A172 (cell line): ENCODE measurements at places on chromosomes 1 and 21. TPM values are rescaled to one million over a fixed set of nuclear protein-coding genes. Genes with fewer than 3 reads are reported as not detected.

FCRLA gene
- 0.09 and 0.43 TPM in 2 replicates for total RNA-seq

DNA sequence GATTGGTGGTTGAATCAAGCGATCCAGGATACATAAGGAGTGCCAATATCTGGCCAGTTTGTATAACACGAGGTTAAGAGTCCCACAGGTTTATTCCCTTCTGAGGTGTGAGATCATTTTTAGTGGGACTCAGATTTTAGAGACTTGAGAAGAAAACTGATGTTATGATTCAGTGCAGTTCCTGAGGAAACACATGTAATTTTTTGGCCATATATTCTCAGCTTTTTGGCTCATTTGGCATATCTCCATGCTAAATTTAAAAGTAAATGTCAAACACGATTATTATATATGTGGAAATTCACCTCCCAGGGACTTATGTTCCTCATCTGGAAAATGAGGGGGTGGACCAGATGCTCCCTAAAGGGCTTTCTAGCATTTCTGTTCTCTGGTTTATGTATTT lies 39.2 kb upstream of the SERBP1 start:
- DNase-seq: no peak

DNA sequence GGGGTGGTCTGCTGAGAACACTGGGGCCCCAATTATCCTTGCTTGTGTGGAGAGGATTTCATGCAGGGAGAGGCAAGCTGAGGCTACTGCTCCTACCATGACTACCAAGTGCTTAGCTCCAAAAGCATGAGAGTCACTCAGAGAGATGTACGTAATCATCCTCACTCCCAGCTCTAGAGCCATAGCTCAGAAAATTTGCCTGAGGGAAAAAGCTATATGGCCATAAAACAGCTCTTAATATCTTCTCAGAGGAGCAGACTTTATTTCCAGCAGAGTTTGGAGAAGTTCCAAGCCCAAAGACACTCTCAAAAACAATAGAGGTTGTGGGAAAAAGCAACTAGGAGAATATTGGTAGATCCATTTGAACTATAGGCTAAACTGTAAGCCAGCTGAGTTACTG lies 106.4 kb upstream of the PBX1 start:
- no peak for DNase-seq

GRCh38 chr1:17834561-17835100 lies 79.5 kb downstream of the ACTL8 start:
- DNase-seq: no peak

GRCh38 chr1:119225265-119225664 lies 84.8 kb upstream of the WARS2 start:
- DNase-seq: no peak

CRNN gene
- not detected in 2 replicates for total RNA-seq

GRCh38 chr1:215793180-215793579 lies 226.1 kb downstream of the KCTD3 start:
- peak; percentile 68 for DNase-seq

DNA sequence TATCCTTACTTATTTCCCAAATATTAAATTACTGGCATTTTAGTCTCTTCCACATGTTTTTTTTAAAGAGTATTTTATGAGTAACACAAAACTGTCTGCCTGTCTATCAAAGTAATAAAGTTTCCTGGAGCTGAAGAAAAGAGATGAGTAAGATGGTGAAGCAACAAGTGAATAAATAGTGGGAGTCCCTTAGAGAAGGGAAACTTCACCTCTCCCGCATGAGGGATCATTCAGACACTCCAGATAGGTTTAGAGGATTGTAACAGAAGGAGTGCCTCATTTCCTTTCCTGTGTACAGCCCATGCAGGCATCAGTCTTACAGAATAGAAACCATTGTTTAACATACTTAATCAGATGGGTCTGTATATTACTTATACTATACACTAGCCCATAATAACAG lies 205.7 kb downstream of the USP25 start:
- no peak for DNase-seq

GRCh38 chr1:201153474-201154388 lies 543 bp downstream of the TMEM9 start:
- peak; percentile 51 for DNase-seq

DNA sequence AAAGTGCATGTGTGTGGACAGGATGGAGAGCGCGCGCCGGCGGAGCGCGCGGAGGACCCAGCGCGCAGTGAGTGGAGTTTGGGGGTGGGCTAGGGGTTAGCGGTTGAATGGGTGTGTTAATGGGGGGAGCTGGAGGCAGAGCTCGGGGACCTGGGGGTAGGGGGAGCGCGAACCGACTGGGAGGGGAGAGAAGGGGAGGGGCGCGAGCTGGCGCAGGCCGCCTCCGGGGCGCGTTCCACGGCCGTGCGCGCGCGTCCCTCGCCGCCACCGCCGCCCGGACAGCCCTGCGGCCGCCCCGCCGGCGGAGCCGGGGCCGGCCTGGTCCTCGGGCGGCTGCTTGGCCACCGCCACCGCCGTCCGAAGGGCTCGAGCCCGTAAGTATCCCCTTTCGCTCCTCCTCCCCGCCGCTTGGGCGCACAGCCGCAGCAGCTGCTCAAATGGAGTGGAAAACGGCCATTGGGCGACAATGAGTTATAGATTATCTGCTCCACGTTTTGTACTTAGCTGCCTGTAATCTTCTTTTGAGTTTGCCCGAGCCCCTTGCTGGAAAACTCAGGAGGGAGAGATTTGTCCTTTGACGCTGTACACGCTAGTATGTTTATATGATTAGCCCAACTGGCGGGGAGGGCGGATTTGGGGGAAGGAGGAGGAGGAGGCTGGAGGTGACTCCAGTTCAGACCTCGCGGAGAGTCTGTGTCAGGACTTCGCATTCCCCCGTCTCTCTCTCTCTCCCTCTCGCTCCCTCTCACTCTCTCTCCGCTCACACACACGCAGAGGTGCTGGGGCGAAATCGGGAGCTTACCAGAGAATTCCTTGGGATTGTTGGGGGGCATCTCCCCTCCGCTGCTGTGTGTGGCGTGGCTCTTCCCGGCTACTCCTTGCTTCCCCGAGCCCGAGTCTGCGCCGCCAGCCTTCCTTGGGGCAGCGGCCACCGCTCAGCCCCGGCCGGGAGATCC lies at the start of gene ADGRL2:
ADGRL2 (plus strand) TSS at position 240 of the 956 bp plus-strand sequence. CDS start 36,051 bp downstream, outside the sequence.
- DNase-seq: peak; percentile 80

DNA sequence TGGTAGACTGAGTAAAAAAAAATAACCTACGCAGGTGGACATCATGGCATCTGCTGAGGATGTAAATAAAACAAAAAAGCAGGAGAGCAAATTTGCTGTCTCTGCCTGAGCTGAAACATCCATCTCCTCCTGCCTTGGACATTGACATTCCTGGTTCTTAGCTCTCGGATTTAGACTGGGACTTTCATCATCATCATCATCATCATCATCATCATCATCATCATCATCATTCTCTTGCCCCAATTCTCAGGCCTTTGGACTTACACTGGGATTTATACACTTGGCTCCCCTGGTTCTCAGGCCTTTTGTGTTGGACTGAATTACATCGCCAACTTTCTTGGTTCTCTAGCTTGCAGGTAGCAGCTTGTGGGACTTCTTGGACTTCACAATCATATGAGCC lies 308.4 kb upstream of the BEND5 start:
- DNase-seq: no peak

PRRX1 gene
- total RNA-seq: 14.0 and 18.2 TPM in 2 replicates

- DNase-seq: no peak
These were observed 838 bp upstream of the DISP1 start for GRCh38 chr1:222813866-222814535.

CHD5 gene
- 0.98 TPM in 2 replicates for total RNA-seq

GRCh38 chr1:206472454-206472853 lies 2.2 kb downstream of the IKBKE start:
- peak; percentile 75 for DNase-seq

DNA sequence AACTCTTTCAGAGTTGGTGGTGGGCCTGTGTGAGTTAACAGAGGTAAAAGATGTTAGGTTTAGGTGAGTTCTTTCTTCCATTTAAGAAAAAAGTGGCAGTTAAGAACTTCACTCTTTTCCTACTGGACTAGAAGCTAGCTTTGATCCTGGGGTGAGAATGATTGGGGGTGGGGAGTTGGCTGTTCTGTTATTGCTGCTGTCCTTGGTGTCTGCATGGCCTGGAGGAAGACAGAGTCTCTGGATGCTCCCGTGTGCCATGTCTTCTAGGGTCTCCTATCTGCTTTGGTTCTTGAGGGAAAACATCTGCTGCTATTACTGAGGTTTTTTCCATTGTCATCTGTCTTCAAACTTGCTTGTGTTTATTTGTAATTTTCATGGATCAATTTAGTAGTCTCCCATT lies 275.7 kb downstream of the HLX start:
- no peak for DNase-seq

DNA sequence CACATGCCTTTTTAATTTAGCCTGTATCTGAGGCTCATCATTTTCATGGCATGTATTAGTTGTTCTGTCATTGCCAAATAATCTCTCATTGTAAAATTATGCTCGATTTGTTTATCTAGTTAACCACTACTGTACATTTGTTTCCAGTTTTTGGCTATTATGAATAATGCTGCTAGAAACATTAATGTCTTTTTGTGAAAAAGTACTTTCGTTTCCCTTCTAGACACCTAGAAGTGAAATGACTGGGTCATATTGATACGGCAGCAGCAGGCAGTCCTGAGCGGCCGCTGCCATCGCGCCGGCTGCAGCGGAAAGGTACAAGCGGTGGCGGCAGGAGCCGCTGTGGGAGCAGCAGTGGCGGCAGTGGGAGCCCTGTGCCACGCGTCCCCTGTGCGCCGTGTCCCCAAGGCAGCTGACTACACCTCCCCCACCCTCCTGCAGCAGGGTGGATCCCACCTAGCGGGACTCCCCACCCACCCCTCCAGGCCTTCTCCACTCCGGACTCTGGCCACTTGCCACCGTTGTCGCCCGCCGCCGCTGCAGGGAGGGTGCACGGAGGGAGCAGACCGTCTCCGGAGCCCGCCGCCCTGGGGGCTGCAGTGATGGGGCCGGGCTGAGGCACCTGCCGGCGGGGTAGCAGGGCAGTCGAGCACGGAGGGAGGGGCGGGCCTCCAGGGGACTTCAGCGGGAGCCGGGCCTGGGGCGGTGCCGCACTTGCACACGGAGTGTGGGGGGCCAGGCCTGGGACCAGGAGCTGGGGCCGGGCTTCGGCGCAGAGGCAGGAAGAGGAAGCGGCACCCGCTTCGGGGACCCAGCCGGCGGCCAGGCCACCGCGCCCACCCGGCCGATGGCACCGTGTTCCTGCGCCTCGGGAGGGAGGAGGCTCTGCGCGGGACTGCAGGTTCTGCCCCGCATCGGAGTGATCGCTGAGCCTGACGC lies 66.8 kb upstream of the RGS7 start:
- DNase-seq: peak; percentile 54

GRCh38 chr1:41122851-41123518 lies 101.5 kb upstream of the SLFNL1 start:
- peak; percentile 55 for DNase-seq

GRCh38 chr1:14693949-14694348 lies 95.5 kb downstream of the KAZN start:
- DNase-seq: no peak

GRCh38 chr1:81699234-81699633 lies 101.5 kb upstream of the ADGRL2 start:
- peak; percentile 47 for DNase-seq

DNA sequence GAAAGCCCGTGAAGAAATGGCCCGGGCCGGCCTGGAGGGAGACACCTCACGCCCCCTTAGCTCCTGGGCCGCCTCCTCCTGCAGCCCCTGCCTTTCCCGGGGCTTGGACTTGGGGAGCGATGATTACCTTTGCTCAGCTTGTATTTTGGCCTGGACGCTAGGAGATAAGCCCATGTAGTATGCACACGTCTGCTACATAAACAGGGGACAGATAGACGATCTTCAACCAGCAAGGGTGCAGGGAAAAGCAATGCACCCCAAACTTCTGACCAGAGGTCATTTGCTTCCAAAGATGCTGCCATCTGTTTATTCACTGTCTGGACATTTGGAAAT lies 936 bp downstream of the TP73 start:
- DNase-seq: no peak

- no peak for DNase-seq
These were observed 206.6 kb downstream of the URB2 start for GRCh38 chr1:229832695-229833094.

DNA sequence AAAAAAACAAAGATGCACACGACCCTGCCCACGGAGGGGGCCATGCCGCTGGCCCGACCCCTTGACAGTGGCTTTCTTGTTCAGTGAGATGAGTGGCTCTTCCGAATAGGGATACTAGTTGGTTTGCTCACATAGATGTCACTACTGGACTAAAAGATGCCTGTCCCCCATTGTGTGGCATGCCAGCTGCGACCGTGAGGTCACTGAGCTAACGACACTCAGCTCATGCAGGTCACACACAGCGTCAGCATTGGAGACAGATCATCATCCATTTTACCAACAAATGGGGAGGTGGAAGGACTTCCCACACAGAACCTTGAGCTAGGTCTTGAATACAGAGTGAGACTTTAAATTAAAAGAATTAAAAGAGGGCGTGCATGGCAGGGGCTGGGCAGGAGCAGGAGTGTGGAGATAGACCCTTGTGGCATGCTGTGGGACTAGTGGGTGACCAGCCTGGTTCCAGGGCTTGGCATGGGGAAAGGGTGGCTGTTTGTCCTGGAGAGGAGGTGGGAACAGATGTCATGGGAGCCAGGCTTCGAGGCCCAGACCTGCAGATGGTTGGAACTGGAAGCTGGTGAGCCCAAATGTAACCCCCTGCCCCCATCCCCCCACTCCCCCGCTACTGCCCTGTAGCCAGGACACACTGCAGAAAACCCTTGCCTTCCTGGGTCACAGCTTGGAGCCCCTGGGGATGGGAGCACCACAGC lies 12.4 kb downstream of the SLC1A7 start:
- no peak for DNase-seq

DNA sequence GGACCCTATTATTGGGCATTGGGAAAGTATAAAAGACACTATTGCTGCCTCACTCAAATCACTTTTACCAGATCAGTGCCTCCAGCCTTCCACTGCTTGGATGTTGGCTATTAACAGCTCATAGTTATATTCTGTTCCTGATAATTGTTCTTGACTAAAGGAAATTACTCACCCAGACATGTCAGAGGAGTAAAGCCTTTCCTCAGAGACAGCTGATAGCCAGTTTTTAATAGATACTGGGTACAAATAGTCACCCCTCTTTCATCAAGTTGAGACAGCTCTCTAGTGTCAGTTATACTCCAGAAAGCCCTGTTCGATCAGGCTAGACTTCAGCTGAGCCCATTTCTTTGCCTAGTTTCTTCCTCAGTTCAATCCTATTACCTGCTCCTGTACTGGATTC lies 876.1 kb upstream of the B3GALT2 start:
- DNase-seq: no peak

GRCh38 chr1:108553905-108554304 lies 6.0 kb upstream of the EEIG2 start:
- no peak for DNase-seq

KRTCAP2 gene
- 122 and 126 TPM in 2 replicates for total RNA-seq
